ENCODE measurements at places on chromosomes 12 and 14.

DNA sequence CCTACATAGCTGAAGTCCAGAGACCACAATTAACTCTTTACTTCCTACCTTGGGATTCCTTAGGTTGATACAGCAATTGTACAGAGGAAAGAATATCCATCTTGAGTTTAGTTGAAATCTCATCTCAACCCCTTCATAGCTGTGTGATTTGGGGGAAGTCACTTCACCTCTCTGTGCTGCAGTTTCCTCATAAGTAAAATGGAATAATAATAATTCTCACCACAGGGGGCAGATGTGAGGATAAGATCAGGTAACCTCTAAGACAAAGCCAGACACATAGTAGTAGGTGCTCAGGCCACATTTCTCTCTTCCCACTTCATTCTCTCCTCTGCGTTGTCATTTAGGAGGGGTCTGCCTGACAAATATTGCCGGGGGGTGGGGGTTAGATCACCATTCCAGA, 6.7 kb downstream of the FOXN4 start:
- no peak for DNase-seq

- peak; percentile 8 for DNase-seq
Measured at GRCh38 chr12:848173-848865, 95.9 kb downstream of the WNK1 start.

- peak; percentile 27 for DNase-seq
Measured at GRCh38 chr14:94485944-94486841, 10.2 kb upstream of the SERPINA9 start.

DNA sequence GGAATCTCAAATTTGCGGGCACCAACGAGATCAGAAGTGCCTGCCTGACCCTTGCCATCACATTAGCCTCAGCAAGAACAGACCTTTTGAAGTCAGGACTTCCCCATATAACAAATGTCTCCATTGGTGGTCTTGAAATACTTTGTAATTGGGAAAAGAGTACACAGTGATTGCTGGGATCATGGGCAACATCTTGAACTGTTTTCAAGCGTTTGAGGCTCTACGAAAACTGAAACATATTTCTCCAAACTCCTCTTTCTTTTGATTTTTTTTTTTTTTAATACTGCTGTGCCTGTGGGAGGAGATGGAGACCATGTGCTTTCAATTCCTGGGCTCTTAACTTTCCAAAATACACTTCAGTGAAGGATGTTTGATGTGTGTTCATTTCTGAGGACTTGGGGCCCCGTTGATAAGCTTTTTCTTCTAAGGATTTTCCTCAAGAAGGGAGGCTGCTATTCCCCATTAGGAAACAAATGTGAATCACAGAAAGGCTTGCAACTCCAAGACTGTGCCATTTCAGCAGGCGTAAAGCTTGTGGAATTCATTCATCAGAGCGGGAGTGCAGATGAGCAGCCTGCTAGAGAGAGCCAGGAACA, 94.5 kb downstream of the TMEM132C start:
- DNase-seq, result no peak

DNA sequence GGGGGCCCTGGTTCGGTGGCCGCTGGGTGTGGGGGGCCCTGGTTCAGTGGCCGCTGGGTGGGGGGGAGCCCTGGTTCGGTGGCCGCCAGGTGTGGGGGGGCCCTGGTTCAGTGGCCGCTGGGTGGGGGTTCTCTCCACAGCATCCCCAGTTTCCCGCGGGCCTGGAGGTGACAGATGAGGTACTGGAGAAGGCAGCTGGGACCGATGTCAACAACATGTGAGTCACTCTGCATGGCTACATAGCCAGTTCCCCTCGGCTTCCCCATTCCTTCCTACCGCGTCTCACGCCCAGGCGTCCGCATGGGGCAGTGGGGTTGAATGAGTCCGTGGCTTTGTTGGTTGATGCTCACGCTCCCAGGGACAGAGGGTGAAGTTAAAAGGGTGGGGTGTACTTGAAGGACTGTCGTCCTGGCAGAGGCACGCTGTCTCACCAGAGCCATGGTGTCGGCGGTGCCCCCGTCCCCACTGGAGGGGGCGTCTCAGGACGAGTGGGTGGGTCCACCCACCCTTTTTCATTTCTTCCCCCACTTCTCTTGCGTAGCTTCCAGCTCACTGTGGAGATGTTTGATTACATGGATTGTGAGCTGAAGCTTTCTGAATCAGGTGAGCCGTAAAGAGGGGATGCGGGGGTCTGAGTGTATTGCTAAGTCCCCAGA, 15.6 kb downstream of the HIP1R start:
- DNase-seq, result no peak

GRCh38 chr12:98405805-98406366, 109.5 kb upstream of the TMPO start:
- no peak for DNase-seq

GRCh38 chr12:76084863-76085519, 506 bp upstream of the NAP1L1 start:
- DNase-seq, result peak; percentile 53

GRCh38 chr12:40225984-40226602, 1.3 kb downstream of the LRRK2 start:
- DNase-seq, result no peak

DNA sequence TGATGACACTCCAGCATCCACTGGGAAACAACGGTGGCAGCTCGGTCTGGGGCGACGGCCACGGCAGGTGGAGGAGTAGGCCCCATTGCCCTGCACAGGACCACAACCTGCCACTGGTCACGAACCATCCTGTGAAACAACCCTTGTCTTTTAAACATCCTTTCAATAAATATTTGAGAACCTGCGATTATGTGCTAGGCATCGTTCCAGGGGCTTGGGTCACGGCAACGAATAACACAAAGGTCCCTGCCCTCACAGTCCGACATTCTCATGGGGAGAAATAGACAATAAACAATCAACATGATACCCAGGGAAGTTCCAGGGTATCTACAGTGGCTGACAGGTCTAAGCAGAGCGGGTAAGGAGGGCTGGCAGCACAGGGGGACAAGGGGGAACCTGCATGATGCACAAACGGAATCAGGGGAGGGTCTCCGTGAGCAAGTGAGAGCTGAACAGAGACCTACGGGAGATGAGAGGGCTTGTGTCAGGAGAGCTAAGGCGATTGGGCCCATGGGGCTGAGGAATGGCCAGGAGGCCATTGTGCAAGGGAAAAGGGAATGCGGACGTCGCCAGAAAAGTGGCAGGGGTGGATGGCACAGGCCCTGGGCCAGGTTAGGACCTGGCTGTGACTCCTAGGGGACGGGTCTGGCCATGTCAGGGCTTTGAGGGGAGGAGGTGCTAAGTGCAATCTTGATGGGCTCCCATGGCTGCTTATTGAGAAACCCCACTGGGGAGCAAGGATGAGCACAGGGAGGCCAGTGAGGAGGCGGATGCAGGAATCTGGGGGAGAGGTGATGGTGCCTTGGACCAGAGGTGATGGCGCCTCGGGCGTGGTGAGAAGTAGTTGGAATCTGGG, 9.7 kb downstream of the SCARB1 start:
- no peak for DNase-seq

DNA sequence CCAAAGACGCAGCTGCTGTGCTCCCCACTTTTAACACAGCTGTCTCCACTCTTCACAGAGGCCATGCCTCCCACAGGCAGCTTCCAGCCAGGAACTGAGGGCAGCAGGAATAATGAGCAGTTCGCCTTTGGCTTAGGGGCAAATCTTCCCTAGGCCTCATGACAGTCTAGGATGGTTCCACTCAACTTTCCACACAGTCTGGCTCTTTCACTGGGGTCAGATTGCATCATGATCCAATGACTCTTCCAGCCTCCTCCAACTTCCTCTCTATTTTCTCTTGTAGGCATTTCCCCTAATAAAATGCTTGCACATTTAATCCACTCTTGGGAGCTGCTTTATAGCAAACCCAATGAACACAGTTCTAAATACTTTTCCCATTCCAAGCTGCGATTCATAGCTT, 271.6 kb upstream of the ATP2B1 start:
- no peak for DNase-seq

- no peak for DNase-seq
Measured at GRCh38 chr12:14854586-14855183, 11.4 kb upstream of the ART4 start.

- DNase-seq, result no peak
Measured at GRCh38 chr14:74249433-74250375, 10.5 kb downstream of the VSX2 start.

All from CD4-positive, alpha-beta T cell treated with Interleukin-2 at 100 ng/mL for 4 hours (primary cell).